CD8-positive, alpha-beta T cell (primary cell): ENCODE measurements at places on chromosomes 7 and 10.

GRCh38 chr7:130513447-130513846 lies 21.6 kb downstream of the MEST start:
- no peak for DNase-seq

DNA sequence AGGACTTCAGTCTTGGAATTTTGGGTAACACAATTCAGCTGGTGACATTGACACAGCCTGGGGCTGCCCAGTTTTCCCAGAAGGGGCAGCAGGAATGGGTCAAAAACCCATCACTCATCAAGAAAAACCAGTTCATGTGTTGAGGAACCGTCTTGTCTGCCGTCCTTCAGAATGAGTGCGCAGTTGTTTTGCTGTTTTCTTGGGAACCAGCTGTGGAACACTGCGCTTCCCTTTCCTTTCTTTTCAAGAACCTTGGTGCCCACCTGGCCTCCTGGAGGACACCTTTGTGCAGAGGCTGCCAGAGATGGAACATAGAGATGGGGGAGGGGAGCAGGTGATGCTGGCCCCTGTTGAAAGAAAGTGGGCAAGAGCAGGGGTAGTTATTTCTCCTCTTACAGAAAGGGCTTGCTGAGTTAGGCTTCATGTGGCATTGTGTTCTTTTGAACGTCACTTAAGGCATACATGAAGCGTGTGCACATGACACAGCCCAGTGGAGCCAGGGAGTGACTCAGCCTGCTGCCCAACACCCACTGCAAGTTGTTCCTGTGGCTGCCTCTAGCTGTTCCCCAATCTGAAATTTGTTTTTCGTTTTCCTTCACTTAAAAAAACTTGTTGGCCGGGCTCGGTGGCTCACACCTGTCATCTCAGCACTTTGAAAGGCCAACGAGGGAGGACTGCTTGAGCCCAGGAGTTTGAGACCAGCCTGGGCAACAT lies 87.4 kb upstream of the TNS3 start:
- DNase-seq = no peak

- no peak for DNase-seq
Measured at GRCh38 chr10:11793762-11794479, 29.2 kb upstream of the PROSER2 start.

DNA sequence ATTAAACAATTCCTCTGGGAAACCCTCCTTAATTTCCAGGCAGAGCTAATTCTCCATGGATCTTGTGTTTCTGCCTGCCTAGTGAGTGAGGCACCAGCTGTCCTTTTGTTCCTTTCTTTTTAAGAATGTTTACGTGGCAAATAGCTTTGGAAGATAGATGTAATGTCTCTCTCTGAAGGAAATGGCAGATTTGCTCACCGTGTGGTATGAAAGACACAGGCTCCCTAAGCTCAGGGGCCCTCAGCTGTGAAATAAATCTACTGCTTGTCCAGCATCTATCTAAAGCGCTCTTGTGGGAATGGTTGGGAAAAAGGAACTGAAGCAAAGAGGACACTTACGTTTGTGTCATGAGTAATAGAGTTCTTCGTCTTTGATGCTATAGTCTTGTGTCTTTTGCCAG lies 64.6 kb downstream of the FAS start:
- DNase-seq = no peak

DNA sequence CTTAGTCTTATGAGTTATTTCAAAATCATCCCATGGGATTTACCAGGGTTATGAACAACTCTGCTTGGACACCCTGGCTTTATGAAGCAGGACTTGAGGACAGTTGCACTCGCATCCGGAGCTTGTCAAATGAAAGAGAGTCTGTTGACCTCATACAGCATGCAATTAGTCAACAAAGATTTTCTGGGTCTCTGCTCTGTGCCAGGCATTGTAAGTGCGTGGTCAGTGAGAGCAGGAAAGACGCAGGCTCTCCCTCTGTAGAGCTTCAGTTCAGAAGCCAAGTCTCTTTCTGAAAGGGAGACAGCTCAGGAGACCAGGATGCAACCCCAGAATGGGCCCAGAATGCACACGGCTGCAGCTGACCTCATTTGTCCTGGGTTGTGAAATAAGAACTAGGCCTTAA lies 45.5 kb upstream of the DMBT1 start:
- DNase-seq = no peak

GRCh38 chr7:97770850-97771249 lies 39.0 kb downstream of the TAC1 start:
- no peak for DNase-seq

GRCh38 chr7:118758582-118758981 lies 534.1 kb downstream of the ANKRD7 start:
- no peak for DNase-seq

DNA sequence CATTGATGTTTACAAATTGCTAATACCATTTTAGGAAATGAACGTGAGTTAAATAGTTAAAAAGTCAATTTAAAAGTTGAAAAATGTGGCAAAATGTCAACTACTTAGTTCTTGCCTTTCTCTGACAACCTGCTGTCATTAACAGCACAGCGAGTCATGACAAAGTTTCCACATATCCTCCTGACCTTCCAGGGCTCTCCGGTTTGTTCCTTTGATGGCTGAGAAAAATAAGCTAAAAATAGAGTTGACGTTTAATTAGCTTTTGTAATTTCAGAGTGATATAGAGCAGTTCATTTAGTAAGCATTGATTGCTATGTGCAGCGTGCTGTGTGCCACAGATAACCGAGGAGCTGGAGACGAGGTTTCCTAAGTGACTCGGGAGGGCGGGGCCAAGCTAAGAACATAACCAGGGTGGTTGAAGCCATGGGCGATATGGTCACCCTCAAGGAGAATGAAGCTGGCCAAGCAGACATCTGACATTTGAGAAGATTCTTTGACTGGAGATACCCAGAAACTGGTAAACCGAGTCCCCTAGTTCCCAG lies 47.9 kb downstream of the OGDH start:
- DNase-seq = no peak

GRCh38 chr10:93672890-93673289 lies 29.5 kb downstream of the FRA10AC1 start:
- DNase-seq = no peak

DNA sequence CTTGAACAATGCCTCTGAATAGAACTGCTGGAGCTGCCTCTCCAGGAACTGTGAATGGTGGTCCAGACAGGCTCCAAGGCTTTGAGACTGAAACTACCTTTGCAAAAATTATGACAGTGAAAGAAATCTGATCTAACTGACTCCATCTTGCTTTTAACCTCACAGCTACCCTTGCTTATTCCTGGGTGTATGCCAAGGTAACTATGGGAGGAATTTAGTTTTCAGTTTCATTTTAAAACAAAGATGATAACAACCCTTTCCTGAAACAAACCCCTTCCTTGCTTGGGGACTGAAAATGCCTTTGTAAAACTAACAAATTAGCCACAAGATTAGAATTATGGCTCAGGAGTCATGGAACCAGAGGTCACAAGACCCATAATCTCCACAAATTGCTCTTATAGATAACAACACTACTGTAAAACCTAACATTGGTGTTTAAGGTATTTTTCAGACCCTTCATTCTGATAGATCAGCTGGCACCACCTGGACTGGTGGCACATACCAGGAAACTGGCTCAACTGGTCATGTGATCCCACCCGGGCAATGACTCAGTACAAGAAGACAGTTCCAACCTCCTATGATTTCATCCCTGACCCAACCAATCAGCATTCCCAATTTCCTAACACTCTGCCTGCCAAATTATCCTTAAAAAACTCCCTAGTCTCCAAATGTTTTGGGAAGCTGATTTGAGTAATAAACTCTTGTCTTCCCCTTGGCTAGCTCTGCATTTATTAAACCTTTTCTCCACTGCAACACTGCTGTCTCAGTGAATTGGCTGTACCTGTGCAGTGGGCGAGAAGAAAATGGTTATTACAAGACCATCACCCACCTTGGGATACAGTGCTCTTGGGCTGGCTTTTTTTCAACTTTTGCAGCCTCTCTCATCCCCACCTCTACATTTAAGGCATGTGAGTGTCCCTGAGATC lies 608.1 kb downstream of the TYW1 start:
- DNase-seq = no peak

DNA sequence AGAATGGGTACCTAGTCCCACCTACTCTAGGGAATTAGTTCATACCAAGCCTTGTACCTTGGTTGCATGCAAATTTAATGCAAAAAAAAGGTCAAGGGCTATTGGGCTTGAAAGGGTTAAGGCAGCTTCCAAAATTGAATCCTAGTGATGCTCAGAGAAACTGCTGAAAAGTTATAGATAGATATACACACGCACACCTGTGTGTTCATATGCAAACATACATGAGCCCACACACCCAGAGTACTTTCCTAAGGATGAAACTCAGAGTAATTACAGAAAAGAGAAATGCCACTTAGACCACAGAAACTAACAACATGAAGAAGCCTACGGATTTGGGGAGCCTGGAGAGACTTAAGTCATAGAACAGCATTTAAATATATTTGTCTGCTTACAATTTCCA lies 1.5 kb downstream of the SLC25A13 start:
- no peak for DNase-seq

DNA sequence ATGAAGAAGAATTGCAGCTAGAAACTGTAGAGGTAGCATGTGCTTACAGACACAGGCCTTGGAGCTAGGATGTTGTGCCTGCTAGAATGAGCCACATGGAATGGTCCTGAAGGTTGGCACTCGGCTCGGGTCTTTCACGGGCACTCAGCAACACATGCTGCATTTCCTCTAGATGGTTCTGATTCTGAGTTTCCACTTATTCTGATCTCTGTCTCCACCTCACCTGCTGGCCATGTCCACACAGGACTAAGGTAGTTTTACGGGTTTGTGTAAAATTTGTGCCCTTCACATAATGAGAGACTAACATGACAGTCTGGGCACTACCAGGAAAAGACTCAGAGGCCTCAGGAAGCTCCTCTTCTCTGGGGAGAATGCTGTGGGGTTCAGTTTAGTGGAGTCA lies 444.8 kb upstream of the MKI67 start:
- DNase-seq = no peak

DNA sequence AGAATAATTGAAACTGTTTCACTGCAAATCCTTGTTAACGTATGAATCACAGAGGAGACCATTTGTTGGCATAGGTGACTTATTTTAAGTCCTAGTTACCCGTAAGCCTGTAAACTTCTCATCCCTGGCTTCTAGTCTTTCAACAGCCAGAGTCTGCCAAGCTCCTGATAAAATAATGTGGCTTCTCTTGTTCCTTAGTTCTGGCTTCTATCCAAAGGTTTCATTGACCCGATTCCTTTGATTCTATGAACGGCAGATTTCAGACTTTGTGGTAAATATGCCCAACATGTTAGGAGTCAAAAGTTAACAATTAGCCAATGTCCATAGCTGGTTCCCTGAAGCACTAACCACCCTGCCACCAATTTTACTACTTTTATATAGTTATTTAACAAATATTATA lies 23.3 kb downstream of the DNAH11 start:
- no peak for DNase-seq

DNA sequence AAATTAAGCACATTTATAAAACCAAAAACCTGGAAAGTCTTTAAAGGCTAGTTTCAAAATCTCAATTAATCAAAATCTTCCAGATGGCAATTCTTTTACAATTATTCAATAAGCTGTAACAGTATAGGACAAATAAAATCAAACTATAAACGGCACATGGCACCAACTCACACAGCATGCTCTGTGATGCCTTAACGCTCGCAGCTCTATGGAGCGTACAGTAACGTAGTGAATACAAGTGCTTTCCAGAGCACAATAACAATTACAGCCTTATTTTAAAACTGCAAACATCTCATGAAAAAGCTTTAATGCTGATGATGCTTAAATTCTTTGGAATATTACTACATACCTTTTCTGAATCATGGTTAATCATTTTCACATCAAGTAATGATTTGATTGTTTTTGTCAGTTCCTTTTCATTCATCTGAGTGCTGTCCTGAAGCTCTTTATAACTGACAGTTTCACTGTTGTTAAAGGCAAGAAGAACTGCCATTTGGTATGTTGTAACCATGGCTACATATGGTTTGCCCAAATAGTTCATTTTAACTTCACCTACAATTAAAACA lies 74.2 kb downstream of the CUL2 start:
- no peak for DNase-seq

- DNase-seq = no peak
Measured at GRCh38 chr7:96400518-96400917, 78.6 kb upstream of the SLC25A13 start.

DNA sequence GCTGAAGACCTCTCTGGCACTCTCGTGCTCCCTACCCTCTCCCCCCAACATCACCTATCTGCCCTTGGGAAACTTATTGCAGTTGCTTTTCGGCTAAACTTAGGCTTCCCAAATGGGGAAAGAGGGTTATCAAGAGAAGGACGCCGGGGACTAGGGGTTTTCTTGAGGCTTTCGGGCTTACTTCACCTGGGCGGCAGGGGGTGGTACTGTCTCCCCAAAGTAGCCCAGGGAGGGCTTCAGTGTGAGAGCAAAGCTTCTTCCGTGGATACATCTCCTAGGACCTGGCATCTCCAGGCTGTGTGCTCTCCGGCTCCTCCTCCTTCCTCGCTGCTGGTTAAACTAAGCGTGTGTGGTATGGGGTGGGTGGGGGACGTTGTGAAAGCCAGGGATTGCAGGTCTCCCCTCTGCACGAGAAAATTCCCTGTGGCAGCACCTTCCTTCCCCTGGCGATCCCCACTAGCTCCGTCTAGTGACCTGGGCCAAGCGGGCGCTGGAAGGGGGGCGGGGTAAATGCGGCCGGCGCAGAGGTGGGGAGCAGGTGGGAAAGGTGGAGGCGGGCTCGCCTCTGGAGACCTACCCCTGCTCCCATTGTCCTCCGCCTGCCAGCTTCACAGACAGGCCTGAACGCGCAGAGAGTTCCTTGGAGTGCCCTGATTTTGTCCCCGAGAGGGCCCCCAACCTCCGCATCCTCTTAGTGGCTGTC lies 1.1 kb downstream of the PLXDC2 start:
- no peak for DNase-seq
